ENCODE measurements at places on chromosomes 7 and 10.
A peak's percentile ranks its signal among the peaks of the same experiment; 100 is the strongest.

DNA sequence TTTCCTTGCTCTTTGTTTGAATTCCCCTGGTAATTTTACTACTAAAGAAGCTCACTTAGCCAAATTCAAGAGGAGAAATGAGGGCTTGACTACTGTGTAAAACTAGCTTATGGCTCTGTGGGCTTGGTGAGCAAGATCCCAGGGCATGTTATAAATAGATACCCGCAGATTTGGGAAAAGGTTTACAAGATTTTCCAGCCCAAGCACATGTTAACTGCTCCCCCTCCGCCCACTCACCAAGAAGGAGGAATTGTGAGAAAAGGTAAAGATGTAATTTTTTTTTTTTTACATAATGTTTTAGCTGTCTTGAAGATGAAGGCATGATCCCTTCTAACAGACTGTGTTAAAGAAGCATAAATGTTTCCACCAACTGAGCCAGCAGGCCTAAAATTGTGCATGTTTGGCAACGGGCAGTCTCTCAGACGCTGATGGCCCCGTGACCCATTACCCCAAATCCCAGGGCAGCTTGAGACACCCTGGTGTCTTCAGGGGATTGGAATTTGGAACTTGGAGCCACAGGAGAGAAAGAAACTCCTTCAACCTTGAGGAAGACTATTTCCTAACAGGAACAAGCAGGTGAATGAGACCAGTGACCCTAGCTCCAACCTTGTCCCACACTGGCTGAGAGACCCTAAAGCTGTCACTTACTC, 429.8 kb upstream of the CELF2 start:
- no peak for DNase-seq

- DNase-seq: peak; percentile 83
Measured at GRCh38 chr10:116154651-116155050, 118.4 kb downstream of the GFRA1 start.

- DNase-seq: no peak
Measured at GRCh38 chr7:44172352-44172751, 16.9 kb downstream of the GCK start.

GRCh38 chr7:134428942-134429341, 30.0 kb downstream of the AKR1B1 start:
- DNase-seq: no peak

DNA sequence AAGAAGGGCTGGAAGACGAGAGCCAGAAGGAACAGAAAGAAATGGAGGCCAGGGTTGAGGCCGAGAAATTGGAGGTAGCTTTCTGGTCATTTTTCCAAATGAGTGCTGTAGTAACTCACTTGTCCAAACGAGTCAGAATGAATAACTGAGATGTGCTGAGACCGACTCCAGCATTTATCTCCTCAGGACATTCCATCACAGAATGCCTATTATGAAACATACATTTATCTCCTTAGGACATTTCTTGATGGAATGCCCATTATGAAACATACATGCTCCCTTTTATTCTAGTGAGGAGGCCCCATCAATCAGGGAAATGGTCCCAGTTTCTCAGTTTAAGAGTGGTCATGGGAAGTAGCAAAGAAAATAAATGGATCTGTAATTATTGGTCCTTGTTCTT, 16.5 kb downstream of the AVL9 start:
- no peak for DNase-seq

DNA sequence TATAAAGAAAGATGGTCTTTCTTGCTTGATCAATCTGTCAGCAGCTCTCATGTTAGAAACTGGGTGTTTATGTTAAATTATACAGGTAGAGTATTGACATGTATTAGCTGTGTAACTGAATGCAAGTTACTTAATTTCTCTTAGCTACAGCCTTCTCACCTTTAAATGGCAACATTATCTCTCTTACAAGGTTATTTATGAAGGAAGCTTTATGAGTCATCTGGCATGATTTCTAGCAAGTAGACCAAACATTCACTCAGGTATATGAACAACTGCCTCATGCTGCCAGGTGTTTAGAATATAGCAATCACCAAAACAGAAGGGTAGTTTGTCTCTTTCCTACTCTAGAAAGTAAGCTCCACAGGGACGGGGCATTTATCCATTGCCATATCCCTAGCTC, 8.5 kb downstream of the ARL4A start:
- no peak for DNase-seq

- peak; percentile 55 for DNase-seq
Measured at GRCh38 chr10:127069436-127069835, 127.0 kb downstream of the INSYN2A start.

DNA sequence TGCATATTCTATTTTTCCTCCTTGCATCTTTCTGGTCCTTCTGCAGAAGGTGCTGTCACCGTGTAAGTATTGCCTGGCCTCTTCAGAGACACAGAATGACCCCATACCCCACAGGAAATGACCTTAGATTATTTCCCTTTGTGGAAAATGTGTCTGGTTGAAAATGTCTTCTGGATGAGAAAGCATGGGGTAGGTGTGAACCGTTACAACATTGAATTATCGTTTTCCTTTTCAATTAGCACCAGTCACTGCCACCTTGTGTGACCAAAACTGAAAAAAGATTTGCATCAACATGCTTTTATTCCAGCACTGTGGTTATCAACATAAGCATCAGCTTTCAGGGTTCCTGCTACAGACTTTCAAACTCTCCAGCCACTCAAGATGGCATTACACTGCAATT, 58.0 kb upstream of the CELF2 start:
- peak; percentile 29 for DNase-seq

DNA sequence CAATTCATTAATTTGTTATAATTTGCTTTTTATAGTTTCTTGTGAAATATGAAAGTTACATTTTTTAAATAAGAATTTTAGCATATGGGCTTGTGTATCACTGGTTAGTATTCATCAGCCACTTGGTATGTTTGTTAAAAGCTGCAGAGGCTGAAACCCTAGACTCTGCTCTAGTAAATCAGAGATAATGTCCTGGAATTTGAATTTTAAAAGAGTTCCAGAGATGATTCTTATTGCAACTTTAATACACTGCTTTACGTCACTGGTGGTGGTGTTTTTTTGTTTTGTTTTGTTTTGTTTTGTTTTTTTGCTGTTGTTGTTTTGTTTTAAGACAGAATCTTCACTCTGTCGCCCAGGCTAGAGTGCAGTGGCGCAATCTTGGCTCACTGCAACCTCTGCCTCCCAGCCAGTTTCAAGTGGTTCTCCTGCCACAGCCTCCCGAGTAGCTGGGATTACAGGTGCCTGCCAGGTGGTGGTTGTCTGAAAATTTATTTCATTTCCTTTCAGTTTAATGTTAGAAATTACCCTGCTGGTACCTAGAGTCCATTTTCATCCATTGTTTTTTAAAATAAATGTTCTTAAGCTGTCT, 43.8 kb downstream of the PTPN12 start:
- DNase-seq: no peak

DNA sequence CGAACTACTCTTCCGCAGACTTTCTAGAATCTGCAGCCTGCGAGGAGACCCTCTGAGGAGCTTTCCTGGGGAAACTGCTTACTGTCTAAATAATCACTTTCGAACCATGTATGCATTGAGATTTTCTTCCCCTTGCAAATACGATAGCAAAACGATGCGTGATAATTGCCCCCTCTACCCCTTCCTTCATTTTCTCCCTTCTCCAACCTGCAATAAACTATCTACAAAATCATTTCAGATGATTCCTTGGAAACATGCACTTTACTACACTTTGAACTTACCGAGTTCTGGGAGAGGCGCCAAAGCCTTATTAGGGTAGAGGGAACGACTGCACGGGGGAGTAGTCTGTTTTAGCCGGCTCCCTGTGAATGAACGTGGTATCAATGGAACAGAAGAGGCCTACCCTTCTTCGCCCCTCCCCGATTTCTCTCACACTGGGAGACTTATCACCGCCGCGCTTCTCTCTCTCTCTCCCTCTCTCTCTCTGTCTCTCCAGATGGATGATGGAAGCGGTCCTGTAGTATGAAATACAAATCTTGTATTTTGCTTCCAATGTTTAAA, at the start of gene FGFBP3:
TSS of gene FGFBP3 (minus strand) at position 370 of the 561 bp plus-strand sequence. CDS start 517 bp downstream, outside the sequence.
- no peak for DNase-seq

DNA sequence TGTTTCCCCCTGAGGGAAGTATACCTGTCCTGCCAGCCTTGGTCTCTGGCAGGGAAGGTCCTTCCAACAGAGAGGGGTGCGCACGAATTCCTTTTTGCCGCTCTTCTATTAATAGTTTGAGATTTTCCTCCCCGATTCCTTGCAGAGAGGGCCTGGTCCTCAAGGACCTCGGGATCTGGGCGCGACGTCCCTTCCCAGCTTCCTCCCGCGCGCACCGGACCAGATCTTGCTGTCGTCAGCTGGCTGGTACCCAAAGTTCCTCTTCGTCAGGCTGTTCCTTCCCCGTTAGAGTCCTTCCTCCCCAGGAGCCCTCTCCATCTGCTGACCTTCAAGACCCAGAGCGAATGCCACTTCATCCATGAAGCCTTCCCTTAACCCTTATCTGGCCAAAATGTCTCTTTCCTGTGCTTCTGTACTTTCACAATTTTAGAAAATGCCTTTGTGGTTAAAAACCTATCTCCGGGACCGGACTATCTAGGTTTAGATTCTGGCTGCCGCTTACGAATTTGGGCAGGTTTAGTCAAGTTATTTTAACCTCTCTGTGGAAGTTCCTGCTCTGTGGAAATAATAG, 851 bp upstream of the GOT1 start:
- DNase-seq: no peak

GRCh38 chr7:37448636-37449361, at the start of gene ELMO1:
Gene ELMO1, minus strand, starts transcription at chr7:37448864. Its CDS starts 106,174 bp downstream, at chr7:37342690.
- DNase-seq: peak; percentile 95

- no peak for DNase-seq
Measured at GRCh38 chr10:97411406-97411805, 10.3 kb upstream of the RRP12 start.

DNA sequence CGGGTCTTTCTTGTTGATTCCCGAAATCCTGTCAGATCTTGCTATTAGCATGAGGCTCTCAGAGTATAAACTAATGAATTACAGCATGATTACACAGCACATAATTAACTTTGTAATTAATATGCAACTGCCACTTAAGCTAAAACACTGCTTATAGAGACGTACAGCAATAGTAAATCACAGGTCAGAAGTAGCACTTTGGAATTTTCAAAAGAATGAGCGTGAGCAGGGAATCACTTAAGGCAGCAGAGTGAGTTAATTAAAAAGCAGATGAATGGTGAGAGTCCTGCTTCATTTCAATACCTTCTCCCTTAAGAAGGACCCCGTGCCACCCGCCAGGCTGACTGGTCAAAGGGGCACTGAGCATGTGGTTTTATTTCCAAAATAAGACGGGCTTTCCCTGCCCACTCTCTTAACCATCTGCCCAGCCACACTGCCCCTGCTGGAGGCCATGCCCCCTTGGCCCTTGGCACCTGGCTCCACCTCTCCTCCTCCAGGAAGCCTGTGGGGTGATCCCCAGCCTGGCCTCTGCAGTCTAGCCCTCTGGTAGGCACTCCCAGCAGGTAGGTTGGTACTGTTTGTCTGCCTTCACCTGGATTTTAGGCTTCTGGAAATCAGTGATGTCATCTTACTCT, 117.8 kb downstream of the ZMIZ1 start:
- DNase-seq: no peak

DNA sequence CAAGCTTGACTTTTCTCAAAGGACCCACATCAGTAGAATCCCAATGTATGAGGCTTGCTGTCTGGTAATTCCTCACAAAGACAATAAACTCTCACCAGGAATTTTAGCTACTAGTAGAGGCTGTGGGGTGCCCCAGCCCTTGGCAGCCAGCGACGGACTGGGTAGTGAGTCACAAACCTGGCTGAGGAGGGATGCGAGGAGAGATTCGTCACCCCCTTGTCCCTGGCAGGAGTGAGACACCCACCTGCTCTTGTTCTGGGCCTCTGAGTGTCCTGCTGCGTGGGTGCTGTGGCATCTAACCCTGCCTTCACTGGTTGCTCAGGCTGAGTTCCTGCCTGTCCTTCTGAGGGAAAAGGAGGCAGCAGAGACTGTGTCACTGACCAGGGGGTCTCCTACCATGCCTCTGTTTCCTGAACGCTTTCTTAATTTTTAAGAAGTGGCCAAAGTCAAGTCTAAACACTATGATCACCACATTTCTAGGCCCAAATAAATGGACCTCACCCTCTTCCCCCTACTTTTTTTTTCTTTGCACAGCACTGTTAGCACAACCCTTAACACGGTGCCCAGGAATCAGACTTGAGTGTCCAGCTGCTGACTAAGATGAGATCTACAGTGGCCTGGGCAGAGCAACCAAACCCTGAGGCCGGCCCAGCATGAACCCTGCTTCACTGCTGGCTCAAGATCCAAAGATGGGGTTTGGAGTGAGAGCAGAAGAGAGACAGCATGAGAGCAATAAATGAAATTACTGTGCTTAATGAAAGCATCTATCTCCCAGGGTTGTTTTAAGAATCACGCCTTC, 146.4 kb downstream of the ANLN start:
- DNase-seq: no peak

- DNase-seq: peak; percentile 77
Measured at GRCh38 chr10:126536656-126537055, 133.8 kb downstream of the C10orf90 start.

- DNase-seq: no peak
Measured at GRCh38 chr10:126013489-126014281, 117.3 kb downstream of the FANK1 start.

DNA sequence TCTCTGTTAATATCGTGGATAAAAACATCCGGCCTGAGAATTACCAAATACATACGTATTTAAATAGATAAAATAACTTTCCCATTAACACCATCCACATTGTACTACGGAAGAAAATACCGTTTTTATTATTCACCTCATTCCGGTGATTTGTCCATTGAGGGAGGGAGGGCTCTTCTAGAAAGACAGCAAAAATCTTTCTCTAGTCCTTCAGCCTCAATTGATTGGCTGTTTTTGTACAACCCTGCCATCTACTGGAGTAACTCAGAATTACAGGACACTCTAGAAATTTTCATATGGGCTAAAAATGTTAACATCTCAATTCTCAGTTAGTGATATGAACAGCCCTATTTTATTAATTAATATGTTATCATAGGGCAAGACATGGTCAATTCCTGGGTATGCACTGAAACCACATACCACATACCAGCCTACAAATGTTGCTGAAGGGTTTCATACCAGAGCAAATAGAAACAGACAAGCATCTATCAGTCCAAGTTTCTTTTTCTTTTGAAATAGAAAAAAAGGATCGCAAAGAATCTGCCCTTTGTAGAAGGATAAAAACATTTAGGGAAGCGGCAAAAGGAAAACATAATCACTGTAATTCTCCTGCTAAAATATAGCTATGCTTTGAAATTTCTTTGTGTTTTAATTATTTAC, 55.8 kb upstream of the CDCA7L start:
- peak; percentile 12 for DNase-seq

DNA sequence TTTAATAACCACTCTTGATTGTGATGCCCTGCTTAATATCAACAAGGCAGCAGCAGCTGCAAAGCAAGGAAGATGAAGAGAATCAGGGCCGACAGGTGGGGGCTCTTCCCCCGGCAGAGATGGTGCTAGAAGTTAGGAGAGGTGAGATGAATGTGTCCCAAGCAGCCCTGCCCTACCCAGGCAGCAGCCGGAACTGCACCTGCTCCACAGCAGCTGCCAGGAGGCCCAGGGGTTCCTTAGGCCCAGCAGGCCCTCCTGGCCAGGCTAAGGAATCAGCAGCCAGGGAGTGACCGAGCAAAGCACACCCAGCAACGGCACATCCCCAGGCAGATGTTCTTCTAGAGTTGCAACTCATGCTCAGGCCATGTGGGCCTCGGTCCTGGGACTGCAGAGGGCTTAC, 17.9 kb downstream of the AFAP1L2 start:
- DNase-seq: no peak

- DNase-seq: no peak
Measured at GRCh38 chr7:107315716-107316220, 147.0 kb downstream of the HBP1 start.

All from esophagus muscularis mucosa (tissue), 4 donors.